ENCODE measurements at places on chromosomes 1 and 21.

DNA sequence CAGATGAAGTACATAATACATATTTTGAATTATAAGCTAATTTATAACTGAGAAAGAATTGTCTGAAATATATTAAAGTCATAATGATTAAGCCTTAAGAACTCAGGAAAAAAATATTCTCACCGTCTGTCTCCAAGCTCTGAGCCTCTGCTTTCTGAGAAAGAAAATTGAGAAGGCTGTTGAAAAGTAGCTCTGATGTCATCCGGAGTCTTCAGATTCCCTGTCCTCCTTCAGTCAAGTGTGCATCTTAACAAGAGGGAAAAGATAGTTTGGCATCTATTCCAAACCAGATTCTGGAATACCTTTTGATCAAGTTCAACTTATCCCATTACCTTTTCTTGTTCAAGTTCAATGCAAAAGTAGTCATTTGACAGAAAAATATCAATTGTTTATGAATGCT, 50.6 kb downstream of the NRIP1 start:
- DNase-seq = no peak

GRCh38 chr1:78091886-78092285, 46.1 kb downstream of the GIPC2 start:
- DNase-seq = no peak

- DNase-seq = no peak
Measured at GRCh38 chr1:185733818-185734735, at the start of gene HMCN1. TSS of gene HMCN1 (plus strand) at chr1:185734391. CDS start at chr1:185734780, 389 bp downstream.

- no peak for DNase-seq
Measured at GRCh38 chr1:6660415-6661049, 35.9 kb downstream of the THAP3 start.

DNA sequence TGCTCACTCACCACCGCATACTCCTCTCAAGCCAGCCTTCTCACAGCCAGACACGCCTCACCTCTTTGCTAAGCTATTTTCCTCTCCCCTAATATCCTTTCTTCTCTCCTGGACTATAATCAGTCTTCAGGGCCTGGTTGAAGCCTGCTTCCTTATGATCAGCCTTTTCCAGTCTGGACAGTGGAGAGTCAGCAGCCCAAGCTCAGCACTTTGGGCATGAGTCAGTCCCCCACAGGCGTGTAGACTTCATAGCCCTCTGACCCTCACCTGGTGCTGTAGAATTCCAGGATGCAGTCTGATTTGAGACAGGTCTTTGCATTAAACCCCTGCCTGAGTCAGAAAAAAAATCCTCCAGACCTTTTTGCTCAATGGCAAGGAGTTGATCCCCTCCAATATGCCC, 2.5 kb downstream of the HPCAL4 start:
- DNase-seq = no peak

GRCh38 chr1:17725811-17726582, 29.1 kb upstream of the ACTL8 start:
- DNase-seq = no peak

- no peak for DNase-seq
Measured at GRCh38 chr1:182617734-182618351, 13.7 kb upstream of the RGS16 start.

DNA sequence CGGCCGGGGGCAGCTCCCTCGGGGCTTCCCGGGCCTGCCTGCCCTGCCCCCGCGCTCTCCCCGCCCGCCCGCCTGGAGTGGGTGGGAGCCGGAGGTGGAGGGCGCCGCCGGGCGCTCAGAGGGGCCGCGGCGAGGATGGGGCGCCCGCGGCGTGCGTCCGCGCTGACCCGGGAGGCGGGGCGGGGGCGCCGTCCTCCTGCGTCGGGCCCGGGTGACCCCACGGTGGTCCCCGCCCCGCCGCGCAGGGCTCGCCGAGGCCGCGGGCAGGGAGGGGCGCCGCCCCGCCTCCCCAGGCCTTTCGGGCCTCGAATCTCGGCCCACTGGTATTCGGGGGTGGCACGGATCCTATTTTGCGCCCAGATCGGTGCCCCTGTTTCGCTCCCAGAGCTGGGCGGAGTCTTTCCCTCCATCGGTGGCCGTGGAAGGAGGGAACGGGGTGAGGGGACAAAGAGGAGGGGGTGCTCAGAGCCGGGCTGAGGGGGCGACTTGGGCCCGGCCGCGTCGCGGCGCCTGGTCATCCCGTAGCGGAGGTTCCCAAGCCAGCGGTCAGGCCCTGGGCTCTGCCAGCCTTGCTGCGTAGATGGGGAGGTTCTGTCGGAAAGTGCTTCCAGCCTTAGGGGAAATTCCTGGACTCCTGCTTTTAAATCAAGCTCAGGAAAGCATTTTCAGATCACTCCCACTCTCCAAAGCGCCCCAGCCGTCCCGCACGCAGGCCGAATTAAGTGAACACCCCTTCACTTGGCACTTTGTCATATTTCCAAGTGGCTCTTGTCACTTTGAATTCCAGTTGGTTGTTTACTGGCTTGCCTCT, 545 bp downstream of the PATJ start:
- DNase-seq = no peak

GRCh38 chr1:93694819-93695218, 13.2 kb upstream of the BCAR3 start:
- DNase-seq = no peak

GRCh38 chr1:231853588-231854207, 227.1 kb downstream of the DISC1 start:
- no peak for DNase-seq

GRCh38 chr21:33418691-33419090, 15.5 kb downstream of the IFNGR2 start:
- no peak for DNase-seq

- DNase-seq = no peak
Measured at GRCh38 chr1:163774978-163775620, 453.3 kb downstream of the NUF2 start.

GRCh38 chr1:18239671-18240070, 132.1 kb downstream of the IGSF21 start:
- DNase-seq = no peak

DNA sequence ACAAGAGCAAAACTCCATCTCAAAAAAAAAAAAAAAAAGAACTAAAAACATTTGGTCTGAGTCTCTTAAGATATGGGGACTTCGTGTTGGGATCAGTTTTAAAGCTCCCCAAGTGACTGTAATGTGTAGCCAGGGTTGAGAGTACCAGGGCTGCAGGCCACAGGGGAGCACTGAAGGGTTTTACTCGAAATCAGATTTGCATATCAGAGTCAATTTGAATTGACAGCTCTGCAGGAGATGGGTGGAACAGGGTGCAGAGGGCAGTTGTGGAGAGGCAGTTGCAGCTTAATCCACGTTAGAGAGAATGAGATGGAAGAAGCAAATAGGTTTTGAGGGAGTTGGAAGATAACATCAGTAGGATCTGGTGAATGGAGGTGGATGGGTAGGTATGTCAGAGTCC, 20.6 kb upstream of the ELOA start:
- DNase-seq = no peak

- DNase-seq = no peak
Measured at GRCh38 chr1:59733443-59734141, 81.2 kb upstream of the HOOK1 start.

- no peak for DNase-seq
Measured at GRCh38 chr1:170239445-170239844, 93.7 kb downstream of the NTMT2 start.

DNA sequence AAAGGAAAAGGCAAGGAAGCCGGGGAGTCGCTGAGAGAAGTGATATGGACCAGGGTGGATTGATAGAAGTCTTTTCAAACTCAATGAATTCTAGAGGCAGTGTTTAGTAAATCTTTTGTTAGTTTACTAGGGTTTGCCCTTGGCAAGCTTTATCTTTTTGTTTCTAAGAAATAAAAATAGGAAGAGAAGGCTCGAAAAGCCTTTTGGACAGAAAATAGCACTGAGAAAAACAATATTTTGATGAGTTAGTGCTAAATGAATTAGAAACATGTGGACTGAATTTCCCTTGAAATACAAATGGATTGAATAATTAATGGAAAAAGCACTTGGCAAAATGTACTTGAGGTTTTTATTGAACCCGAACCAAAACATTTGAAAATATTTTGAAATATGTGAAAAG, 121.8 kb upstream of the SPAG17 start:
- no peak for DNase-seq

DNA sequence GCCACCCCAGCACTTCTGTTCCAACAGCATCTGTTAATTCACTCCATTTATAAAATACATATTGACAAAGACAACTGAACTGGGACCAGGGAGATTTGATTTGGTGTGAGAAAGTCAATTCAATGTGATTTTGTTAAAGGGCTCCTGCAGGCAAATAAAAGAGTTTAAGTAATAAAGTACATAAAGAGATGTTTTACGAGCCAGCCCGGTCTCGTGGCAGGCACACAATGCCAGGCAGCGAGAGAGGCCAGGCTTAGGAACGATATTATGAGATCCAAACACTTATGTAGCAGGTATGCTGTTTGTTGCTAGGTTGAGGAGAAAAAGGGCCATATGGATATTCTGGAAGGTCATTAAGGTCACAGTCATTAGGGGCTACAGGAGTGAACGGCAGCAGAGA, 227.1 kb downstream of the KCTD3 start:
- DNase-seq = no peak

DNA sequence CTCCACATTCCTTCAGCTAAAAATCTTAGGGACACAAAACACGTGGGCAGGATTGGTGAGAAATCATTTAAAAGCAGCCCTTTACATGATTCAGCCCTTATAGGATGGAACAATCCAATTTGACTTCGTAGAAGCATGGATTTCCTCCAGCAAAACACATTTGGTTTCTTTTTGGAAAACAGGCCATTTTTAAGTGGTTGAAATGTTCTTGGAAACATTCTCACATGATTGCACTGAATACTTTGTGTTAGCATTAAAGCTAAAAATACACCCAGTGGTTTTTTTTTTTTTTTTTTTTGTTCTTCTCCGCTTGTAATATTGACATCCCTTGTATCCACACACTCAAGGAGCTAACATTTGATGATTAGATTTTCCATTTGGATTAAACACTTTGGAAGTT, 42.1 kb upstream of the ABCG1 start:
- DNase-seq = no peak

DNA sequence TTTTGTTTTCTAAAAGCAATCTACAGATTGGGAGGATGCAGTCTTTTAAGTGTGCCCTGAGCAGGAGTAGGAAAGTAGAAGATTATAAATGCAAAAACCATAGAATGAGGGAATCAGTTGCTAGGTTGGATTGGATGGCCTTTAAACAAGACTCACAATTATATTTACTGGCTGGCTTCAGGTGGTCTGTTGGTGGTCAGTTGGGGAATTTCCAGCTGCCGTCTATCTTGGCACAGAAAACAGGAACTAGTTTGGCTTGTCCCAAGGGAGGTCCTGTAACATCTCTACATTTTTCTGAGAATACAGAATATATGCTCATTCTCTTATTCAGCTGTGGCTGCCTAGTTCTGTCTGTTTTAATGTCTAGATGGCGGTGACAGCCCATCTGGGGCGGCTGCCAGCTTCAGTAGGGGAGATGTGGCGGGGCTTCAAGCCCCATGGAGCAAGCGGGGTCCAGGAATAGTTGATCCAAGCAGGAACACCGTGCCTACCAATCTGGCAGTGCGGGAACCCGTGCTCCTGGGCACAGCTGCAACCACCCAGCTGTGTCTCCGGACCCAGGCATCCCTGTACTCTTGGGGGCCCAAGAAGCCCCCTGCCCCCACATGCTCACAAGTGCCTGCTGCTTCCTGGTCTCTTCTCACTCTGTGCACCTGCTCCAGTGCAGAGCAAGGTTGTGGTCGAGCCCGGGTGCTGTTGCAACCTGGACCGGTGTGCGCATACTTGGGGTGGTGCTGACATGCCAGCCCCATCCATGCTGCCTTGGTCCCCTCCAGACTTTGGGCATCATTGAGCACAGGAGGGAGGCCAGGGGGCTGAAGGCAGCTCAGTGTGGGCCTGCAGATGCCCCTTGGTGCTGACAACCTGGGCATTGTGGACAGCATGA, 1182.6 kb downstream of the AMY1C start:
- DNase-seq = no peak

- DNase-seq = no peak
Measured at GRCh38 chr21:40689217-40689616, 157.7 kb downstream of the DSCAM start.

DNA sequence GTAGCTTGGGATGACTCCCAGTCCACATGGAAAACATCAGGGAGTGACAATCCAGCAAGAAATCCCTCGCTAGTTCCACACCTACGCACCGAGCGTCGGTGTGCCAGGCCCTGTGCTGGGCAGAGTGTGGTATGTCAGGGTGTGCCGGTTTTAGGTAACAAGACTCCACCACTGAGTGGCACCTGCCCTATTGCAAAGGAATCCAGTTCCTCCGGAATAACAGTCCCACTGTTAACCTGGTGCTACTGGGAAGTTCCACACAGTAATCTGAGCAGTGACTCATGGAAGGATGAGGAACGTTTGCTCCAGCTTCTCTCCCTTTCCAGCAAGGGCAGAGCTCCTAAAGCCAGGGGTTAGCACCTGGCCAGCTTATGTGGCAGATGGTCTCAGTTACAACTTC, 14.3 kb downstream of the RNF207 start:
- DNase-seq = no peak

- no peak for DNase-seq
Measured at GRCh38 chr1:195717651-195718050, 890.6 kb downstream of the KCNT2 start.

- no peak for DNase-seq
Measured at GRCh38 chr1:202005958-202006357, 4.4 kb upstream of the ELF3 start.

- no peak for DNase-seq
Measured at GRCh38 chr1:181646710-181647109, 163.4 kb downstream of the CACNA1E start.

GRCh38 chr1:105785021-105785420, 1271.5 kb upstream of the PRMT6 start:
- no peak for DNase-seq

- DNase-seq = no peak
Measured at GRCh38 chr1:175885326-175885725, 141.9 kb upstream of the TNR start.

- DNase-seq = no peak
Measured at GRCh38 chr1:21280482-21280881, 9.8 kb downstream of the ECE1 start.
